ENCODE measurements at places on chromosomes 1 and 21.

- DNase-seq = no peak
Observed at GRCh38 chr1:184563308-184563707, 176.5 kb downstream of the C1orf21 start.

DNA sequence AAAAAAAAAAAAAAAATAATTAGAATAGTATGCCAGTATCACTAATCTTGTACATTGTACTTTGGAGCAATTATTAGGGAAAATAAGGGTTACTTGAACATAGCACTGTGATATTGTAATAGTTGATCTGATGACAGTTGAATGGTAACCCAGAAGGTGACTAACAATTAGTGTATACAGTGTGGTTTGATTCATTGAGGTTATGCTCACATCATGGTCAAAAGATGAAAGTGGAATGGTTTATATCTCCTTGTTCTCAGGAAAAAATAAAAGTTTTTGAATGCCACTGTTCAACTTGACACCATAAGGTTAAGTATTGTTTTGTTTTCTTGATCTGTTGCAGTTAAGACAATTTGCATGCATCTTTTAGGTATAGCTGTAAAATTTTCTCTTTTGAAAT, 87.0 kb downstream of the GPR52 start:
- DNase-seq = no peak

DNA sequence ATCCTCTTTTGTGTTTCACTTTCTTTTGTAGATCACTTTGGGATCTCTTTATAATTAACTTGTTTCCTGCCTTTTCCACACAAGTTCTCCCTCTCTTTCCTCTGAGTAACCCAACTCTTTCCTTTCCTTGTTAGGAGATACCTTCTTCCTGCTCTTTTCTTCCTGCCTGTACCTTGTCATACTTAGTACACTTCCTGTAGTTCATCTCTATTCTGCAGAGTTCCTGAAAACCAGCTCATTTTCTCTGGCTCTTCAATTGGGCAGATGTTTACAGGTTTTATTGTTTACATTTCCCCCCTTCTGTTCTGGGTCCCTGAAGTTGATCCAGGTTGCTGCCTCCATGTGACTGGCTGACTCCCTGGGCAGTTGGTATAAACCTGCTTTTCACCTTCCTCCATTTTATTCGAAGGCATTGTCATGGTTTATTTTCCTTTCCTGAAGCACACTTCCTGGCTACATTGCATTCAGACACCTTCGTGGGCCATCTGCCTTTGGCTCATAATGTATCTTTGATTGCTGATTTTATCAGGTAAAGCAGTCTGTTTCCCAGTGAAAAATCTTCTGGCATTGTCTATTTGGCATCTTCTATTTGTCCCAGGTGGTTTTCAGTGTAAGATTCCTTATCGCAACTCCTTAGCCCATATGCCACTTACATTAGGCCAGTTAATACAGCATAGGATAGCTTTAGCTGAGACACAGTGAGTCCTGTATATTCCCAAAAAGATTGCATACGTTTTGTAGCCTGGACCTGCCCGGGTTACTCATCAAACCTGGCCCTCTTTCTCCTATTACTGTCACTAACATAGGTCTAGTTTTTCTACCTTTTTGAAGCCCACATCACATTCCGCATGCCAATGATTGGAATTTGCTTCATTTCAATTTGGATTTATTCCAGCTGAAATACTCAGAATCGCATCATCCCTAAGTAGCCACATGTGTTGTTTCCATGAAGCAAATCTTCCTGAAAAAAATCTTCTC, 15.4 kb downstream of the CTH start:
- no peak for DNase-seq

DNA sequence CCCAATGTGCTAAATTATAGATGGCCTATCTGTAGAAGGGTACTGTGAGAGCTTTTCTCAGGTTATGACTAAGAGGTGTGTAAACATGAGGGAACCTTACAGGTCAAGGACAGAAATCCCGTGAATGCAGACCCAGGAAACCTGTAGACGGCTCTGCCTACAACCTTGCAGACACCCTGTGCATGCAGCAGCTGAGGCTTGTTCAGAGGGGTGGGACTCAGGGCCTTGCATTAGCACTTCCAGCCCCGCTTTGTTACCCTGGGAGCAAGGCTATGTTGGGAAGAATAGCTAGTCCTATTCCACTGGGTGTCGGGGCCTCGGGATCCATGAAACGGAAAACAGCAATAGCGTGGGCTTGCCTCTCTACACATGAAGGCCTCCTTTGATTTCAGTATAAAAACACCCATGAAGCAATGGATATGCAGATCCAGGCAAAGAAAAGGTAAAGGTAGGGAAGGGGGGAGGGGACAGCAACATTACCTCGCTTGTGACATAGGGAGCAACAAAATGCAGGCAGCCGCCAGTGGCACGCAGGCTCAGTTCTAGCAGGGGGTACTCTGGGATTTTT, 9.5 kb upstream of the NDUFS5 start:
- DNase-seq = no peak

GRCh38 chr1:214198571-214198970, 82.4 kb upstream of the SMYD2 start:
- DNase-seq = no peak

DNA sequence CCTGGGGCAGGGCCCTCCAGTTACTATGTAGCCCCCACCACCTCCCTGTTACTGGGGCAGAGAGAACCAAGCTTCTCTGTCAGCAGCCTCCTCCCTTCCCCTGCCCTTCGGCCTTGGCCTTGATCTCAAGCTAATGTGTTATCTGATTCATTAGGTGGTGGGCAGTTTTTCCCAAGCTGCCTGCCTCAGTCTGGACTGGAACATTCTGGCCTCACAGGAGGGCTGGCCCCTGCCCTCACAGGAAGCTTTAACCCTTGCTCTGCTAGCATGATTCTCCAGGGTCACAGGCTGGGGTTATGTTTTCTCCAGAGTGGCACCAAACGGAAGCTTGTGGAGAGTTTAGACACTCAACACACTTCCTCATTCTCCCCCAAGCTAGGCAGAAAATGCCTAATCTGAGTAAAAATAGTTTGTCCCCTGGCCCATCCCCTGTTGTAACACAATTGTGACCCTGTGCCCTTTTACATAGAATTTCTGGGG, 37.2 kb upstream of the SLC6A9 start:
- DNase-seq = no peak

DNA sequence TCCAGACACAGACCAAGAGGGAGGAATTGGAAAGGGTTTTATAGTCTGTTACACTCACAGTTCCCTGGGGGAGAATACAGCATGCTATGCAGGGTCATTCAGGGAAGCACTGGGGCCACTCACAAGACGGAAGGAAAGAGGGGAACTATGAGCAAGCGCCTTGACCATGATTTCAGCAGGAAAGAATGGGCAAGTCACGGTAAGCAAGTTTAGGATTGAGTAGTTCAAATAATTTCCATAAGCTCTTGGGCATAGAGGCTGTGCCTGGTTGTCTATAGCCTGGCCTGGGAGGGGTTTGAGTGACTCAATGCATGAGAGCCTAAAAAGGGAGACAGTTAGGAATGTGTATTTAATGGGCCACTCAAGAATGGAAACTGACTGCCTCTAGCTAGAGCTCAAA, 176.7 kb downstream of the TTLL7 start:
- no peak for DNase-seq

GRCh38 chr1:219805191-219805590, 123.2 kb downstream of the SLC30A10 start:
- no peak for DNase-seq

GRCh38 chr1:179230721-179231120, 1.2 kb upstream of the ABL2 start:
- DNase-seq = no peak

DNA sequence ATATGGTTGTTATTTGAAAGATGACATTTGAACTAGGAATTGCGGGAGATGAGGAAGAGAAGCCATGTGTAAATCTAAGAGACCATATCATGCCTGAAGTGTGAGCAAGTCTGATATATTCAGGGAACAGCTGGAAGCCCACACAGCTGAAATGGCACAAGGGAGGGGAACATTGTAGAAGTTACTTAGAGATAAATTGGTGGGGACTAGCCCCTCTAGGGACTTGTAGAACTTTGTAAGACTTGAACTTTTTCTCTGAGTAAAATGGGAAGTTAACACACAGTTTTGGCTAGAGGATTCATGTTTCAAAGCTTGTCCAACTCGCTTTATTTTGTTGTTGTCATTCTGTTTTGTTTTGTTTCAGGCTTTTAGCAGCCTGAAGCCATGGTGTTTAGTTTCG, 216.4 kb downstream of the FMN2 start:
- DNase-seq = no peak

DNA sequence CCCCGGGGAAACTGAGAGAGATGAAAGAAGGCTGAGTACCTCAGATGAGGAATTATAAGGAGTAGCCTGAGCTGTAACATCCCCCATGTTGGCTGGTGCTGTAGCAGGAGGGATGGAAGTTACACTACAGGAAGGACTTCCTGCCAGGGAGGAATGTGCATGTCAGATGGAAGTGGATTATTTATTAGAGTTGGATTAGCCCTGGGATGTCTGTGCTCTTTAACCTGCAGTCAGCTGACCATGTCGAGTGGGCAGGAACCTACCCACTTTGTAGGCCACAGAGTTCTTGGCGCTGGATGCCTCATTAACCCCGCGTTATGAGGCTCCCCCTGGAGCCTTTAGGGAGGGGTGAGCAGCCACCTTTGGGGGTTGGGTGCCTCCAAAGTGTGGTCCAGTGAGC, 757 bp upstream of the SEMA4A start:
- DNase-seq = no peak

GRCh38 chr1:29120367-29120766, 3.3 kb downstream of the TMEM200B start:
- DNase-seq = no peak

DNA sequence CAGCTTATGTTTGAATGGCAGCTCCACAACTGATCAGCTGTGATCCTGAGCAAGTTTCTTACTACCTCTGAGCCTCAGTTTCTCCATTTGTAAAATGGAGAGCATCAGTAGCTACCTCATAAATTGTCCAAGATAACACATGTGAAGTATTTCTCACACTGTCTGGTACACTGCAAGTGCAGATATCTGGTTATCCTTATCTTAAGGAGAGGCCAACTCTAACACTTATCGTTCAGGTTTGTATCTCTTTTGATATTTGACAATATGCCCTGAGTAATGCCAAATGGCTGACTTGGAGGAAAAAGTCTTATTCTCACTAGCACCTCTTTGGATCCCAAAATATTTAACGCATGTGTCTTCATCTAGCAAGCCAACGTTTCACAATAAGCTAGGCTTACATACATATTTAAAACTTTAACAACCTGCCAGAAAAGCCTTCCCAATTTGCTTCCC, 2.7 kb downstream of the CSRP1 start:
- DNase-seq = no peak

DNA sequence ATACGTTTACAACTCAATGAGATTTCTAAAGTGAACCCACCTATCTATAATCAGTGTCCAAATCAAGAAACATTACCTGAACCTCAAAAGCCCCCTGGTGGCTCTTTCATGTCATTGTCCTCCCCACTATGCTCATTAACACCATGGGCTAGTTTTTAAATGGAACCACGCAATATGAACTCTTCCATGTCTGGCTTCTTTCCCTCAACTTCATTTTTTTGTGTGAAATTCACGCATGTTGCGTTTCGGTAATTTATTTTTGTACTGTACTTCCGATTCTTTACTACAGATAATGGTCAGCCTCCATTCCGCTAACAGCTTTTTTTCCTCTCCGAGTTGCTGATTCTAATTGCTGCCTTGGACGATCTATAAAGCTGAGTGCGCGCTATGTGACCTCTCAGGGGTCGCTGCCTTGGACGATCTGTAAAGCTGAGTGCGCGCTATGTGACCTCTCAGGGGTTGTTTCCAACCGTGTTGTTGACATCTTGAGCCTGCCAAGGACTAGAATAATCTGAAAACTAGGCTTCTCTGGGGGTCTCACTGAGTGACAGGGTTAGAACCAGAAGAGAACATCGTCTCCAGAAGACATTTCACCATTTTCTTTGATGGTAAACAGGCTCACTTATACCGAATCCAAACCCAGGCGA, 1.1 kb upstream of the CACYBP start:
- DNase-seq = no peak

GRCh38 chr1:67338642-67339041, 31.0 kb downstream of the IL12RB2 start:
- no peak for DNase-seq

- DNase-seq = no peak
Observed at GRCh38 chr1:111624382-111624781, 4.8 kb downstream of the RAP1A start.

- no peak for DNase-seq
Observed at GRCh38 chr1:44353604-44354003, 1.5 kb downstream of the ERI3 start.

DNA sequence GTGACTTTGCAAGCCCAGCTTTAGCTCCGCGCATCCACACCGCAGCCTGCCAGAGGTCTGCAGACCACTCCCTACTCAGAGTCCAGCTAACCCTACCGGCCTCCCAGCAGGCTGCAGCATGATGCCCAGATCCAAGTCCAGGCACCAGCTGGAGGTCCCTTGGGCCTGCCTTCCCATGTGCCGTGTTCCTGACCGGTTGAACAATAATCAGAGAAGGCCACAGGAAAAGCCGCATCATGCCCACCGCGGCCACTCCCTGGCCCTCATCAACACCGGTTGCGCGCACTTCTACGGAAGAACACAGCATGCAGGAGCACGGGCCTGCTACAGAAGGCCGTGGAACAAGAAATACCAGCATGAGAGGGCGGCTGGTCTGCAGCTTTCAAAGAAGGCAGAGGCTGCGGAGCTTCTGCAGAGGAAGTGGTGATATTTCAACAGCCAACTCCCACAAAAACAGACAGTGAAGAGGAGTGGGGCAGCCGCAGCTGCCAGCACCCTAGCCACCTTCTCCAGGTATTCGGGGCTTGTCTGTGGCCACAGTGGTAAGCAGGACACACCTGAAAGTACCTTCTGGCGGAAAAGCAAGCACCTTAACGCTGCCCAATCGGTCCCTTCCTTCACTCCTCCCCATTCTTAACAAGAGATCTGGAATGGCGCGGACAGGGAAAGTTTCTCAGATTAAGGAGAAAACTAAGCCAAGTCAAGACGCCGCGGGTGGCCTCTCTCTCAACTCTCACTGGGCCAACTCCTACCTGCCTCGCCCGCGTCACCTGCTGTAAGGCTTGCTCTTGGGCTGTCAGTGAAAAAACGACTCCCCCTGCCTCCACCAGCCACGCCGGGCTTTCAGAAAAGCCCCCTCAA, 1.5 kb downstream of the PGBD5 start:
- DNase-seq = no peak

DNA sequence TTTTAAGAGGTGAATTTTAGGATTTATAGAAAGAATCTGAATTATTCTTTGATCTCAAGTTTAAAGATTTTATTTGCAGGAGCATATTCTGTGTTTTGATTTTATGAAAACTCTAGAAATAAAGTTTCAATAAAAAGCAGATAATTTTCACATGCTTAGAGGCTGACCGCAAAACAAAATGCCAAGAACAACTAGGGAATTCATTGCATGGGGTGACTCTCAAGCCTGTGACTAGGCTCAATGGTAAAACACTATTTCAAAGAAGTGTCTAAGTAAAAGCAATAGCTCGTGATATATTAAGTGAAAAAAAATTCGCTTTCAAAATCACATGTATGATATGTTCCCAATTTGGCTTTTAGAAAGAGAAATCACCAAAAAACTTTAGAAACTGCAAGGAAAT, 49.6 kb downstream of the RPL5 start:
- DNase-seq = no peak

Data from stimulated activated CD4-positive, alpha-beta T cell treated with anti-CD3 and anti-CD28 coated beads, Interleukin-15, amount 100 ng/mL, for 1 hour (primary cell).